ENCODE measurements at places on chromosomes 5 and 9.

- no peak for DNase-seq
These were observed 269.8 kb downstream of the SYK start for GRCh38 chr9:91071184-91071990.

DNA sequence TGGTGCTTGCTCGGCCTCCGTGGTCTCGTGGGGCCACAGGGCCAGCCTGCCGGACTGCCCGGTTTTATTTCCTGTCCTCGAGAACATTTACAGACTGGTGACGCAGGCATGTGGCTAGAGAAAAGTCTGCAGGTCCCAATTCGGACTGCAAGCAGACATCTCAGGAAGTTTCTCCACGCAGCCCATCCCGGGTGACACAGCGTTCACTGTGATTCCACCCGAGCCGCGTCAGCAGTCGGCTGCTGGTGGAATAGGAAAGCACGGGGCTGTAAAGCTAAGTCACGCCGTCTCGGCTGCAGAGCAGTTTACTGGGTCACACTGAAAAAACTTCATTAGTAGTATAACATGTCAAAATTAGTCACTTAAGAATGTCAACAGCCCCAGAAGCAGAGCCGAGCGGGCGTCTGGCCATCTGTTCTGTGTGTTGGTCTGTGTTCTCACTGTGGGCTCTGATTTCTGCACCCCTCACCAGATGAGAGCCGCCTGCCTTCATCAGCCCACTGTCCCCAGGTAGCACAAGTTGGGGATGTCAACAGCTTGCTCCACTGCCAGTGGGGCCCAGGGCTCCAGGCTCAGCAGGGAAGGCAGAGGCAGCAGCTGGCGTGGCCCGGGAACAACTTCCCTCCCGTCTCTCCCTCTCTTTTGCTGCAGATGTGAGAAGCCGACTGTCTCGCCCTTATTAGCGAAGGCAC is 363.7 kb downstream of the IRX2 start:
- DNase-seq = no peak

GRCh38 chr5:2427983-2428382 is 323.5 kb downstream of the IRX2 start:
- no peak for DNase-seq

DNA sequence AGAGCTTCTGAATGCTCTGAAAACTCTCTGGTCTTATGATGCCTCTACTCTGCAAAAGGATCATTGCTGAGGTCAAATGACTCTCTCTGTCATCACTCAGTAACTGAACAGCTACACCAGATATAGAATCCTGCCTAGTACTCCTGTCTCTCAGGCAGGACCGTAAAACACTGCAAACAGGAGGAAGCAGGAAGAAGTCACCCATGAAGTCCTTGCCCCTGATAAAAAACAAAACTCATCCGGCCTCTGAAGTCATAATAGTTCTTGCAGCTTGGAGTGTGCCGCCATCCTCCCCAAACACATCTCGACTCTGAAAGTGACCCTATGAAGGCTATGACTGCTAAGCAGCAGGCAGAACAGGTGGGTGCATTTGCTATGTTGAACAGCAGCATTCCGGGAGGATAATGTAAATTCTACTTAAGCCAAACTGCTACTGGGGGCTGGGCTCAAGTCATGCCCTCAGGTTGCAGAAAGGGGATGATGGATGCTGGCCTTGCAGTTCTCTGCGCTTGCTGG is 81.9 kb upstream of the FAM169A start:
- no peak for DNase-seq

- no peak for DNase-seq
These were observed 31.3 kb downstream of the IRF1 start for GRCh38 chr5:132459031-132459982.

DNA sequence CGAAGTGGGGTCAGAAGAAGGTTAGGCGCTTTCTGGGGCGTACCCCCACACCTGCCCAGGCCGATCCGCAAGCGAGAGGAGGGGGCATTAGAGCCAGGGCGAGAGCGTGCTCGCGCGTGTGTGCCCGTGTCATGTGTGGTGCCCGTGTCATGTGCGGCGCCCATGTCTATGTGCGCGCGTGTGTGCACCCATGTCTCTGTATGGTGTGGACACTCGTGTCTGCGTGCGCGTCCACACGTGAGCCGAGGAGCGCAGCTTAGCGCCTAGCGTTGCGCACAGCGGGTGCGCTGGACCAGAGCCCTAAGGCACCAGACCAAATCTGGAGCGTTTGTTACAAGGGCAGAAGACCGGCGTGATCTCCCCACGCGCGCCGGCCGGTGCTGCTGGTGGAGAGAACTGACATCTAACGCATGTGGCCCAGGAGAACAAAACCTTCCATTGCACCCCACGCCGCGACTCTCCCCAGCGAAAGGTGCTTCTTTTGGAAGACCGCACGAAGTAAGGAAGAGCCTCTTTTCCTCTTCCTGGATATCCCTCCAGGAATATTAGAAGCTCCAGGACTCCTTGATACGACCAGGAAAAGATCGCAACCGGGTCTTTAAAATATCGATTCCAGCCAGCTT is 644 bp downstream of the NIM1K start:
- DNase-seq = peak; percentile 26

GRCh38 chr5:143068712-143069111 is 298.5 kb downstream of the ARHGAP26 start:
- DNase-seq = no peak

GRCh38 chr5:15489571-15490235 is 10.3 kb upstream of the FBXL7 start:
- DNase-seq = no peak

- DNase-seq = no peak
These were observed 77.4 kb downstream of the MEGF10 start for GRCh38 chr5:127367946-127368465.

- DNase-seq = no peak
These were observed 24.1 kb upstream of the MTAP start for GRCh38 chr9:21778304-21778703.

GRCh38 chr9:37967761-37968080 is 63.8 kb upstream of the SLC25A51 start:
- no peak for DNase-seq

DNA sequence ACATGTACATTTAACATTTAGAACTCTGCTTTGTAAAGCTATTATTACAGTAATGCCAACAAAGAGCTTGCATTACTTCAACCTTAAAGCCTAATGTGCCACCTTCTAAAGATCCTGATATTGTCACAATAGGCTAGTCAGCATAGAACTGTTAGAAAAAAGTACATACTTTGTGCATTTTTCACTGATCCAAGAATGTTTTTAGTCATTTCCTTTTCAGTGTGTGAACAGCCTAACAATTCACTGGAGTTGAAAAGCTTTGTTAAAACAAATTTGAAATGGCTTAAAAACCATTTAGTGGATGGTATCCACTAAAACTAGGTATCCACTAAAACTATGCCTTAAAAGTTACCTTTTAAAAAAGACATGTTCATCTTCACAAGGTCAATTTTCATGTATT is 4.5 kb downstream of the RPS6 start:
- no peak for DNase-seq

DNA sequence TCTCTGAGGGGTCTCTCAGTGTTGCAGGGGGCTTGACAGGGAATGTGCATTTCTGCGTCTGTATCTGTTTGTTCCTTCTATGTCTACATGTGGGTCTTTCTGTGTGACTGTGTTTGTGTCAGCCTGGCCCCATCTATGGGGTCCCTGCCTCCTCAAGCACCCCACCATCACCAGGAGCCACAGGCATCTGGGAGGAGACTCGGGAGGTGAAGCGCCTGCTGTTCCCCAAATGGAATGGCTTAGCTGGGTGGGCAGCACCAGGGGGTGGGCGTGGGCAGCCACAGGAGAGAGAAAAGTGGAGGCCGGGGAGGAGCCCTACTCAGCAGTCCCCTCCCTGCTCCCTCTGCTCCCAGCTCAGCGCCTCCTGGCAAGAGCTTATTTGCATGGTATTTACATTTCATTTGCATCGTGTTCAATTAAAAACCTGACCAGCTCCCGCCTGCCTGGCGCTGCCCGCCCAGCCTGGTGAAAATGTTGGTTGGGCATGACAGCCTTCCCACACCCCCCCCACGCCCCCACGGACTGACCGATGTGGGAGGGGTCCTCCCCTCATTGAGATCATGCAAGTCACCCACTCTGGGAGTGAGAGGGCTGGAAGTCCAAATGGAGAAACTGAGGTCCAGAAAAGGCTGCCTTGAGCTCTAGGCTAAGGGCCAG is 50.5 kb downstream of the CXXC5 start:
- no peak for DNase-seq

- no peak for DNase-seq
These were observed 26.9 kb downstream of the TCERG1 start for GRCh38 chr5:146474065-146474464.

- DNase-seq = no peak
These were observed 26.6 kb upstream of the C9 start for GRCh38 chr5:39390945-39391344.

DNA sequence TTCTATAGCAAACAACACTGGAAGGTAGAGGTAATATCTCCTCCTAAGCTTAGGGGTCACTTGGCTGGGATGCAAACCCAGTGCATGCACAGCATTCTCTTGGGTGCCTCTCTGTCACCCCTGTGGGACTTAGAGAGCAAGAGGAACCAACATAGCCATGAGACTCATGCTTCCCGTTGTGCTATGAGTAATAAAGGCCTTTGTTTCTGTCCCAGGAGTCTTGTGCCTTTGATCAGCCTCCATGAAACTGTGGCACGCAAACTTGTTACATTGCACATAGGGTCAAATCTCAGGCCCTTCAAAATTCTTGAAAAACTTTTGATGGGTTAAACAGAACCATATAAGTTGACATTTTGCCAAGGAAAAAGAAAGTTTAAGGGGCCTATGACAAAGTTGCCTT is 272.8 kb downstream of the TAF11L14 start:
- DNase-seq = no peak

DNA sequence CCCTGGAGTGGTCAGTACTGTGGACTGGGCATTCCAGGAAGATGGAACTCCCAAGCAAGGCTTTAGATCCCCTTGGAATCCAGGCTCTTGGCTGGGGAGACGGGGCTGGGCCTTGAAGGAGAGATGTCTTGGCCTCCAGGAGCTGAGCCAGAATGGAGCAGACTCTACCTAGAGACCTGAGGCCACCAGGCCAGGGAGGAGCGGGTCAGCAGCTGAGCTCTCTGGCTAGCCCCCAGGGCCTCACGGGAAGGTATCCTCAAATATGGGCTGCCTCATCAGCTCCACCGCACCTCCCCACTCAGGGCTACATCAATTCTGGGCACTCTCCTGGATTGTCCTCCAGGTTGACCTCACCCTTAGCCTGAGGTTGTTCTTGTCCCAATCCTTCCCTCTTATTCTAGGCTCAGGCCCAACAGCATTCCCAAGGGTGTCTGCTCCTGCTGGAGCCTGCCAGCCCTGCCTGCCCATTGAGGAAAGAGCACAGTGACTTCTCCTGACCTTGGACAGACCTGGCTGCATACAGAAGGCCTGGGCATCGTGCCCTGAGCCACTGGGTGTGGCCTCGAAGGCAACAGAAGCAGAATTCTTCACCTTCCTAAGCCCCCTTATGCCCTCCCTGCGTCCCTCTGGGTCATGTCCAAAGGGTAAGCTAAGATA is 3.0 kb upstream of the PDLIM4 start:
- no peak for DNase-seq

DNA sequence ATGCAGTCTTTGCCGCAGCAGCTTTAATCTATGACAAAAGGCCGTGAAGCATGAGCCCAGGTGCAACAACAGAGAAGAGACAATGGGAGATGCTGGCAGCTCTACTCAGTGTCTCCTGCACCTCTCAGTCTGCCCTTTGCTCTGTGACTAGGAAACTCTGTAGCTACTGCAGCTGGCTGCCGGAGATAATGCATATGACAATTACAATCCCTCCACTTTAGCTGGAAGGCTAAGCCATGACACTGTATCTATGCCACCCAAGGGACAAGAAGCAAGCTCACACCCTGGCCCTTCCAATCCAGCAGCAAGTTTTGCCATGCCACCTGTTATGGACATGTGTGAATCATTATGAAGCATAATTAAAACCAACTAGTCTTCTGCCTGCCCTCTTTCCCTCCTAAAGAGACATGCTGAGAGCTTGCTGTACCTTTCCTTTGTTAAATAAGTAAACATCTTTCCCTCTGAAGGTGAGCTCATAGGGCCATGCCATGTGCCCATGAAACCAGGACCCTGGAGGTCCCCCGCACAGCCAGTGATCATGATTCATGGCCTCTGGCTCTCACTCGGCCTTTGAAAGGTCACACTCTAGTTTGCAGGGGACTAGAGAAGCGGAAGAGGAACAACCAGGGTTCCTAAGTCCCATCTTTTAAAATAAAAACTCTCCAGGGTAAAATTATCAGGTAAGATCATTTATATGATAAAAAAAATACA is 219.4 kb downstream of the SPOCK1 start:
- no peak for DNase-seq

DNA sequence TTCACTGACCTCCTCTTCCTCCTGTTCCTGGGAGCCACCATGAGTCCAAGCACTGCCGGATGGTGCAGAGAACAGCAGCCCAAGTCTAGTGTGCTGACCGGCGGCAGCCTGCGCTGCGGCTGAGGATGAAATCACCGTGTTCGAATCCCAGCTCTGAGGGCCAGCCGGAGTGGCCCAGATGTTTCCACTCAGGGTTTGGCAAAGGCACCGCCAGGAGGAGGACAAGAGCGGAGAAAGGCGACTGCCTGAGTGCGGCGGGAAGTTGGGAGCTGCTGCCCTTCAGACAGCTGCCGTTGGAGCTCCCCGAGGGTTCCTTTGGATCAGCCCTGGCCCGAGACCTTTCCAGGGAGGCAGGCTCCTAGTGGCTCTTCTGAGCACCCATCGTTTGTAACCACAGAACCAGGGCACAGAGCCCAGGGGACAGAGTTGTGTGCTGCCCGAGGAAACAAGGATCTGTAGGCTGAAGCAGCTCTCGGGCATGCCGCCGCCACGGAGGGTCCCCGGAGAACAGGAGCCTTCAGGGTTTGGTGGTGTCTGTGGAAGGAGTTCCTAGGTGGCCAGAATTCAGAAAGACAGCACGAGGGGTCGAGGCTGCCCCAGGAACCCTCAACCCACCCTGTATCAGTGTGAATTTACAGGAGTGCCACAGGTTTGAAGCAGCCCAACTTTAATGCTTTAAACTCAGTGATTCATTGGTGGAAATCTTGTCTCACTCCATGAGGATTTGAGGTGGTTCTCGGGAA is 115.6 kb upstream of the COL5A1 start:
- no peak for DNase-seq

DNA sequence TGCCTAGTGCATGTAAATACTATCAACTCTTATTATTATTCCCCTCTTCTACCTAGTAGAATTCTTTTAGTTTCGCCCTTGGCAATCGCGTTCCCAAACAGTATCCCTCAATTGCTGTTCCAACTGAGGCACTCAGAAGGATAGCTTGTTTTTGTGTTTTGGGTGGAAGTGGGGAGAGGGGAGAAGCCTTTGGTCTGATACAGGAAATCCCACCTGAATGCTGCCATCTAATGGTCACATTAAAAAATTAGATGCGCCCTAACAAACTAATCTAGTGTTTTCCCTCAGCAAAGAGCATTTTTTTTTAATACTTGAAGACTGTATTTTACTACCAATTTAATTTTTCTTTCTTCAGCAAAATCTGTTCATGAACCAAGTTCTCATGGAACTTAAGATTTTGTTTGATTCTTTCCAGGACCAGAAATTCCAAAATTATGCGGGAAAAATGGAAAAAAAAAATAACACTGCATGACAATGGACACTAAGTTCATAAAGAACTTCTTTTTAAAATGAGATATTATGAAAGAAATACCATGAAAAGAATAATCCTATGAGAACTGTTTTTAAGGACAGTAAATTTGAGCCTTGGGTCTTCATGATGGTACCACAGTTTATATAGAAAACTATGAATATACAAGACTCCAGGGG is 22.2 kb upstream of the GLDC start:
- no peak for DNase-seq

Measured in nucleus accumbens (tissue), 56 donors.